ENCODE measurements at places on chromosomes 4 and X. TPM values are rescaled to one million over a fixed set of nuclear protein-coding genes. Genes with fewer than 3 reads are reported as not detected.

The KDR gene
- 2.5 TPM for total RNA-seq

DNA sequence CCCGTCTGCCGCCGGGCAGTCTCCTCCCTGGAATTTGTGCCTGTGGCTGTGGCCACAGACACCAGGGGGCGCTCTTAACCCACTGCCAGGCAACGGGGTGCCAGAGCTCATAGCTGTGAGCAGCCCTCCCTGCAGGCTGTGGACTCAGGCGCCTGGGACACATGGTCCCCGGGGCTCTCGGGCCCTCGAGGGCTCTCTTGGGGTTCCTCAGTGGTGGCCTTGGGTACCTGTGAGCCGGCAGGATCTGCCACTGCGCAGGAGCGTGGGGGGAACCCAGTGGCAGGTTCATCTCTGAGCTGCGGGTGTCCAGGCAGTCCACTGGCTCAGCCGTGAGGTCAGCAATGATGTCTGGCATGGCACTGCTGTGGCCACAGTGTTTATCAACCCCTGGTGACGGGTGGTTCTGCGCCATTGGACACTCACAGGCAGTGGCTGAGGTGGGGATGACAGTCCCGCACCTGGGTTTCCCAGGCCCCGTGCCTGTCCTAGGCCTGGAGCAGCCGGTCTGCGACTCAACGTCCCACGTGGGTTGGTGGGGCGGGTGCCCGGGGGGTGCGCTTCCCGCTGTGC is 37.2 kb downstream of the PCGF3 start:
- H3K36me3 ChIP-seq: peaks cover 10% of the 10 kb centered on the region
- H3K4me3 ChIP-seq: no peak overlapping the region
- no peaks in the 10 kb centered on the region for H3K27me3 ChIP-seq
- DNase-seq: no peak
- no peak overlapping the region for H3K27ac ChIP-seq

DNA sequence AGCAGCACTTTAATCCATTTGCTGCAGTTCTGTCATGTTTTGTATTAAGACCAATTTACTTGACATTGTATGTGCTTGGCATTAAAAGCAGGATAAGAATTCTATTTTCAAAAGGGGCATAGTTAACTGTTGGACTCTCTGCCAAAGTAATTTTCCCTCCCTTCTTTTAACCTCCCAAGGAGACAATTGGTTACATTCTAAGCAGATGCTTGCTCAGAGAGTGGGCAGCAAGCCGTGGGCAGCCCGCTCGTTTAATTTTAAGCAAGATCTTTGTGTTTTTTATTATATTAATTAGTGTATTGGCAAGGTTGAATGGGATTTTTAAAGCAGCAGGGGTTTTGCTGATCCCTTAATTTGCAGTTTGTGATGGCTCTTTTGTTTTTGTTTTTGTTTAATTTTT is 37.1 kb upstream of the KLHL8 start:
- no peak overlapping the region for H3K4me3 ChIP-seq
- no peak overlapping the region for H3K27ac ChIP-seq
- no peaks in the 10 kb centered on the region for H3K4me1 ChIP-seq
- H3K27me3 ChIP-seq: no peaks in the 10 kb centered on the region
- no peak for DNase-seq

The H2BW2 gene
- not detected for total RNA-seq

GRCh38 chr4:88750369-88750768 is 52.7 kb upstream of the NAP1L5 start:
- H3K27me3 ChIP-seq: no peaks in the 10 kb centered on the region
- no peaks in the 10 kb centered on the region for H3K4me1 ChIP-seq
- H3K36me3 ChIP-seq: peaks cover 16% of the 10 kb centered on the region

GRCh38 chr4:2761035-2761923 is 5.1 kb upstream of the TNIP2 start:
- peaks cover 7% of the 10 kb centered on the region for H3K4me1 ChIP-seq
- no peak overlapping the region for H3K4me3 ChIP-seq
- H3K36me3 ChIP-seq: no peaks in the 10 kb centered on the region

The ARMCX1 gene
- 17.9 TPM for total RNA-seq

The DGKK gene
- total RNA-seq: 0.05 TPM

The PAGE2B gene
- total RNA-seq: not detected
